ENCODE measurements at places on chromosomes 3 and 15.

GRCh38 chr3:31465999-31466398 is 66.7 kb upstream of the STT3B start:
- DNase-seq, result no peak

DNA sequence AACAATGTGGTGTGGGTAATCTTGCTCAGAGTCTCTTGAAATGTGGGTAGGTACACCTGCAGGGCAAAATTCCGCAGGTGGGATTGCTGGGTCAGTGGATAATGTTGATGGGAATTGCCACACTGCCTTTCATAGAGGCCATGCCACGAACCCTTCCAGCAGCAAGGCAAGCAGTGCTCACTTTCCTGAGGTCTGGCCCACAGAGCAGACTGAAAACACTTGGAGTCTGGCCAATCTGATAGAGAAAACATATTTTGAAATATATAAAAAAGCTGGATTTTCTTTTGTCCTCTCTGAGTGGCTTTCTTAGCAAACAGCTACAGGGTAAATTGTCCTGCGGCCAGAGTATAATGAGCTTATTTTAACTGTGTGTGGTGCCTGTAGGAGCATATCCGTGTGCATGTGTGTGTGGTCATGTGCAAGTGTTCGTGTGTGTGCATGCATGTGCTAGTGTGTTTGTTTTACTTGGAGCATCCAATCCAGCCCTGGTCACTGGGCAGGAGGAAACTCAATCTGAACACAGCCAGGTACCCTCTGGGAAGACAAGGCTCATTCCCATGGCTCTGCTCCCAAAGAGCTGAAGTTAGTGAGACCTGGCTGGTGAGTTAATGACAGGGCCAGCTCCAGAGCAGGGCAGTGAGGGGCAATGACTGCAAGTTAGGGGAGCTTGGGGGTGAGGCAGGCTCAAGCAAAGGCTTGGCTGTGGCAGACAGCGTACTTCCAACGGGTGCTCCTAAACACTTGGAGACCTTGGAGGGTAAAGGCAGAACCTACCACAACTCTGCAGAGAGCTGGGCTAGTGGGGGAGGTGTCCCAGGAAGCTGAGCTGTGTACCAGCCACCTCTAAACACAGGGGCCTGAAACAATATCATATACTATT is 91.3 kb downstream of the PLXNA1 start:
- no peak for DNase-seq

DNA sequence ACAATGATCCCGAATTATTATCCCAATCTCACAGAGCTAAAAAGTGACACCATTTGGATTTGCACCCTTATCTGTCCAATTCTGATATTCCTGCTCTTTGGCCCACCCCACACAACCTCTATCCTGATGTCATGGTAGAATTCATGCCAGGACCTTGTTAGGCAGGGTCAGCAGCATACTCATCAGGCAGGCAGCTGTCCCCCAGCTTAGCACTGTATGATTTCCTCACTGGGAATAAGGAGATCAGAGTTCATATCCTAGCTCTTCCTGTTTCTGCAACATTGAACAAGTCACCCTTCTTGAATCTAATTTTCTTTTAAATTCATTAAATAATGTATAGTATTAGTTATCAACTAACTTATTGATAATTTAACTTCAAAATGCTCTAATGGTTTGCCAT is 12.0 kb upstream of the C3orf80 start:
- DNase-seq, result no peak

- DNase-seq, result no peak
Measured at GRCh38 chr15:98324341-98324970, 323.9 kb upstream of the IGF1R start.

DNA sequence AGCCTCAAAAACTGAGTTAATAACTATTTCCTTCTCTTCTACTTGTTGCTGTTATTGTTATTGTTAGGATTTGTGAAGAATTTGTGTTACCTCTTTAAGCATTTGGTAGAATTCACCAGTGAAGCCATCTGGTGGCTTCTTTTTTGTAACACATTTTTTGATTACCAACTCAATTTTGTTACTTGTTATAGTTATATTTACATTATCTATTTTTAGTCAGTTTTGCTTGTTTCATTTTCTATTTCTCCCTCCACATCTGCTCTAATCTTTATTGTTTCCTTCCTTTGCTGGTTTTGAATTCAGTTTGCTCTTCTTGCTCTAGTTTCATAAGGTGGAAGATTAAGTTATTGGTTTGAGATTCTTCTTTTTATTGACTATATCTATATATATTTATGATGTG is 3.7 kb upstream of the SLC9C1 start:
- DNase-seq, result no peak

- peak; percentile 62 for DNase-seq
Measured at GRCh38 chr15:38474155-38474757, 20.3 kb downstream of the FAM98B start.

- no peak for DNase-seq
Measured at GRCh38 chr3:100798012-100798411, 88.7 kb downstream of the TFG start.

GRCh38 chr3:140143367-140144069 is 208.5 kb downstream of the CLSTN2 start:
- no peak for DNase-seq

DNA sequence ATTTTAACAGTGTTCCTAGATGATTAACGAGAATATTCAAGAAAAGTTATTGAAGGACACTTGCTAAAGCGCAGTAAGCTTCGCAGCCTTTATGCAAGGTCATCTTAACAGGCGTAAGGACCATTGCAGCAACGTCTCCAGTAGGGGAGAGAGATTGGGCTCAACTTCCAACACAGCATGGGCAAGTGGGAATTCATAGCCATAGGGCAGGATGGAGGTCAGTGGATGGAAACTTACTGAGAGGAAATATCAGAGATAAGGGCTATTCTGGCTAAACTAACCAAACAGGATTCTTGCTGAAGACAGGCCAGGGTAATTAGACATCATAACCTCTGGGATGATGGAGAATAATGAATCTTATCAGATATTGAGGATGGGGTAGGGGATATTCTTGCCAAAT is 82.8 kb downstream of the DHX36 start:
- DNase-seq, result no peak

DNA sequence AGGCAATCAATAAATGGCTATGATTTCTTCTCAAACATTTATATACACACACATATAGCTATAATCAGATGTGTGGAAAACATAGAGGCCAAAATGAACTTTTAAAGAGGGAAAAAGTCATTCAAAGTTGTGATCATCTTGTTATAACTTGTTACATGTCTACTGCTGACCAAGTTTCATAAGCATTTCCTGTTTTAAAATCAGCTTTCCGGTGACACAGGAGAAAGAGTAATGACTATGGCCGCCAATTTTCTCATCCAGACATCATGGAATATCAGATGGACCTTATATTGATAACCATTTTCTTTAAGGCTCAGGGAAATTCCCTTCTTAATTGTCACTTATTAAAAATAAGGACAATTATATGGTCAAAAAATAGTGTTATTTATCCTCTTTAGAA is 71.7 kb upstream of the AGTR1 start:
- peak; percentile 29 for DNase-seq

- no peak for DNase-seq
Measured at GRCh38 chr15:46670258-46670657, 1035.4 kb downstream of the SQOR start.

Data from AML-193 (cell line).